Nucleus accumbens (tissue), 56 donors: ENCODE measurements at places on chromosomes 4 and X.

- DNase-seq: no peak
Measured at GRCh38 chr4:184328022-184328736, 110.5 kb upstream of the ENPP6 start.

GRCh38 chr4:11894221-11894620, 465.5 kb upstream of the HS3ST1 start:
- DNase-seq: no peak

- no peak for DNase-seq
Measured at GRCh38 chr4:25457053-25457715, 80.1 kb downstream of the ANAPC4 start.

GRCh38 chrX:53305996-53306937, 24.9 kb upstream of the IQSEC2 start:
- DNase-seq: no peak

DNA sequence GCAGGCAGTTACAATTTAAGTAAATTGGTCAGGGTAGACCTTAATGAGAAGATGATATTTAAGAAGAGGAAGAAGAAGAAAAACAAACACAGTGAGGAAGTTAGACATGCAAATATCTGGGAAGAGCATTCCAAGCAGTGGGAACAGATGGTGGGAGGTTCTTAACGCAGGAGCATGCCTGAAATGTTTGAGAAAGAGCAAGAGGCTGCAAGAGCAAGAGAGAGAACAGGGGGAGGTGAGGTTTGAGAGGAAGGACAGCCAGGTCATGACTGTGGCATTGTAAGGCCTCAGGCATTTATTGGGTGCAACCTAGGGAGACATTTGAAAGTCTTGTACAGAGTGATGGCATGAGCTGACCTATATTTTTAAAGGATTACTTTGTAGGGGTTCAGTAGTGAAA, 136.0 kb downstream of the UGT8 start:
- no peak for DNase-seq
